ENCODE measurements at places on chromosomes 7 and 10. TPM values are rescaled to one million over a fixed set of nuclear protein-coding genes. Genes with fewer than 3 reads are reported as not detected.

The LIPJ gene
- total RNA-seq, result not detected

The METTL2B gene
- total RNA-seq, result 37.1 TPM

The SVIL gene
- total RNA-seq, result 27.2 TPM

The KIAA1217 gene
- 16.0 TPM for total RNA-seq

The EVX1 gene
- 0.35 TPM for total RNA-seq

The HOXA2 gene
- total RNA-seq, result 1.8 TPM

The FAM171A1 gene
- 10.4 TPM for total RNA-seq

The VSIR gene
- 14.1 TPM for total RNA-seq

- H3K27me3 ChIP-seq, result peaks cover 19% of the 10 kb centered on the region
- H3K27ac ChIP-seq, result no peak overlapping the region
Observed at GRCh38 chr7:148261996-148262688, 328.4 kb upstream of the C7orf33 start.

- no peak overlapping the region for H3K4me3 ChIP-seq
- H3K4me1 ChIP-seq, result no peaks in the 10 kb centered on the region
- no peak overlapping the region for H3K27ac ChIP-seq
- no peak for DNase-seq
- H3K36me3 ChIP-seq, result no peaks in the 10 kb centered on the region
Observed at GRCh38 chr10:112838784-112839481, 111.1 kb upstream of the TCF7L2 start.

GRCh38 chr10:130190055-130190736 is 54.0 kb downstream of the GLRX3 start:
- peak overlapping the region; percentile 70 for H3K4me3 ChIP-seq
- DNase-seq, result peak; percentile 83
- no peak overlapping the region for H3K27ac ChIP-seq
- no peaks in the 10 kb centered on the region for H3K4me1 ChIP-seq
- H3K27me3 ChIP-seq, result no peaks in the 10 kb centered on the region

All from PC-3 (cell line).